ENCODE measurements at places on chromosomes 2 and 18.

- DNase-seq: no peak
These were observed 373.3 kb upstream of the GALNT5 start for GRCh38 chr2:156884216-156884615.

GRCh38 chr18:14748496-14748895, 524 bp downstream of the ANKRD30B start:
- DNase-seq: no peak

- no peak for DNase-seq
These were observed 66.6 kb downstream of the STPG4 start for GRCh38 chr2:47088371-47089082.

DNA sequence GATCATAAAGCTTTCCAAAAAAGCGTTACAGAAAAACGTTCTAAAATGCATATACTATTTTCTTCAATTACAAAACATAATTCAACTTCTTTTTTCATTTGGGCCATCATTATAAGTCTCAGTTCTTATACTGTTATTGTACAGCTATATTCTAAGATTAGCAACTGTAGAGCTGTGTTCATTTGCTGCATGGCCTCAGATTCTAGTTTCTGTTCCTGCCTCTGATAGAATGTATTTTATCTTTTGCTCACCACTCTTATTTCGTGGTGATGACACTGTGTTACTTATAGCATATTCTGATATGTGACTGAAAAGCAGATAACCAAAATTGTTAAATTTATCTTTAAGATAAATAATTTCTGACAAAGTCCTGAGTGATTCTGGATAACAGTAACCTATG, 67.2 kb downstream of the PTRHD1 start:
- no peak for DNase-seq

GRCh38 chr18:70337139-70337972, 48.5 kb downstream of the SOCS6 start:
- no peak for DNase-seq

DNA sequence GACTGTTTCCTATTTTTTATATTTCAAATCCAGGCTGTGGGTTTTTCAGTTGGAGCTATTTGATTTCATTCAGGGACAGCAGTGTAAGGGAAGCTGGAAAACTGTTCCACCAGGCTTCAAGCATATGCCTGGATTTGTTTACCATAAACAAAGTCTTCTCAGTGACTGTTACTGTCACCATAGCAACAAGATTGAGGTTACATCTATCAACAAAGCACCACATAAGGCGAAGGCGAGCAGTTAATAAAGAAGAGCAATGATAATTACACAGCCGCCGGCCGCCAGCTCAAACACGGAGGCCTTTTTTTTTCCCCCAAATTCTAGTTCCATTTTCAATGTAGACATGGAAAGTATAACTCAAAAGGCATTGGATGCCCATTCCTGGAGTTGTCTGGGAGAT, 553.7 kb upstream of the SYT4 start:
- DNase-seq: no peak

- DNase-seq: no peak
These were observed 484.0 kb downstream of the SATB2 start for GRCh38 chr2:198973785-198974184.

GRCh38 chr2:53753041-53753440, 14.6 kb upstream of the CHAC2 start:
- no peak for DNase-seq

DNA sequence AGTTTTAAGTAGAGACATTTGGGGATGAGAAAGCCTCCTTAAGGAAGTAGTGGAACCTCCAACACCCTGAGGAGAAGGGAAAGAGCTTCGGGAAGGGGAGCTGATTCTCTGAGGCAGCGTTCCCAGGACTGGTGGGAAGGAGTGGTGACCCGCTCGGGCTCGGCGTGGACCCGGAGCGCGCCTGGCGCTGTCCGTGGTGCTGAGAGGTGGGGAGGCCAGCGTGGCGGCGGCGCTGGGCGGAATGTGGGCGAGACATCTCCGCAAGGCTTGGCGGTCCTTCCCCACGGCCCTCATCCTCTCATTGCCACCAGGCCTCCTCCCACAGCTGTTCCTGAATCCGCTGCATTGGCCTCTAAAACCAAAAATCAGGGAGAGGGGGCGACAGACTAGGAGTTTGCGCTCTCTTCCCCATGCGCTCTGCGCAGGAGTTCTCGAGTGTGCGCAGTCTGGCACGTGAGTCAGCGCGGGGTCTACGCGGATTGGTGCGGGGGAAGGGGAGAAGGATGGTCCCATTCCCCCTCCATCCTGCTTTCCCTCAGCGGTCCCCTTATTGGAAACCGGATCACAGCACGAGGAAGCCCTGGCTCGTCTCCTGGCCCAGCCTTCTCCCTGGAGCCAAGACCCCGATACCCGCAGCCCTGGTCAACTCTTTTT, 857 bp downstream of the RESP18 start:
- no peak for DNase-seq

DNA sequence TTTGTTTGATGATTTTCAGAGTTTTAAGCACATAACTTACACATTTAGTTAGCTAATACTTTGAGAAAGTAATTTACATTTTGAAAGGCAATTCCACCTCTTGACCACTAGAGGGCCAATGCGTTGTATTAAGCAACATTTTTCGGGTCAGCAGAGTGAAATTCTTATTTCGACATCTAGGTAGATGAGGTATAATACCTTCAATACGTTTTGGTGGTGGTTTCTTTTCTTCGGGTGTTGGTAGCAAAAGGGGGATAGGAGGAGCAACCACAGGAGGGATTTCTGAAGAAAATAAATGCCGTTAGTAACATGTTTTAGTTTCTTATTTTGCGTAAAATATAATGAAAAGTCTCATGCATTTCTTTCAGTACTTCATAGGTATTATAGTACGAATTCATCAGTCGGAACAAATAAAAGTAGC, 106.3 kb downstream of the TTN start:
- peak; percentile 22 for DNase-seq

DNA sequence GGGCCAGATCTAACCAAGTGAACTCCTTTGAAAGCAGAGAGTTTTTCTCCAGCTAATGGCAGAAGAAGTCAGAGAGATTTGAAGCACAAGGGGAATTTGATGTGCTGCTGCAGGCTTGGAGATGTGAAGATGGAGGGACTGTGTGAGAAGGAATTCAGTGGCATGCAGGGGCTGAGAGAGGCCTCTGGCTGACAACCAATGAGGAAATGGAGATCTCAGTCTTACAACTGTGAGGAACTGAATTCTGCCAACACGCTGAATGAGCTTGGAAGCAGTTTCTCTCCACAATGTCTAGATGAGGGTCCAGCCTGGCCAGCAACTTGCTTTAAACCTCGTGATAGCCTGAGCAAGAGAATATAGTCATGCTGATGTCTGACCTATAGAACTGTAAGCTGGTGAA, 224.1 kb upstream of the DPP10 start:
- DNase-seq: no peak

GRCh38 chr2:167134381-167135072, 246.2 kb downstream of the XIRP2 start:
- no peak for DNase-seq

GRCh38 chr18:78722929-78723710, 256.5 kb upstream of the SALL3 start:
- no peak for DNase-seq

- DNase-seq: no peak
These were observed 60.9 kb upstream of the NT5C1B start for GRCh38 chr2:18650221-18650620.

GRCh38 chr2:75464348-75464946, 96.3 kb downstream of the EVA1A start:
- DNase-seq: no peak

GRCh38 chr18:47604021-47604420, 326.4 kb downstream of the SMAD2 start:
- no peak for DNase-seq

GRCh38 chr2:150522269-150522668, 34.8 kb upstream of the RND3 start:
- DNase-seq: no peak

DNA sequence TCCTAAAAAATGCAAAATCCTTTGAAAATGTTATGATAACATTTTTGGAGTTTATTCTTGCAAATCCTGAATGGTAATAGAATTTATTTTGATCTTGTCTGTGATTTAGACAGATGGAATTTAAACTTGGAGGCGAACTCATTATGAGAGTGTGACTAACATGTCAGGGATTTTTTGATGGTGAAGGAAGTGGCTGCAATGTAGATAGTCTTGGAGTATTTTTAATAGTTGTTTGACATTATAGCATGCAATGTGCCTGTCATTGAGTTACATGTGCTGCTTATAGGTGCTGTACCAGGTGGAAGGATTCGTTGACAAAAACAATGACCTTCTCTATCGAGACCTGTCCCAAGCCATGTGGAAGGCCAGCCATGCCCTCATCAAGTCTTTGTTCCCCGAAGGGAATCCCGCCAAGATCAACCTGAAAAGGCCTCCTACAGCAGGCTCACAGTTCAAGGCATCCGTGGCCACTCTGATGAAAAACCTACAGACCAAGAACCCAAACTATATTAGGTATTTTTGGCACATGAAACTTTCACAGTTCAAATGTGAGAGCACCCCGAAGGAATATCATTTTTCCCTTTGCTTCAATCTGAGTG, 141.8 kb downstream of the MYO1B start:
- no peak for DNase-seq

- DNase-seq: no peak
These were observed 141.2 kb upstream of the CTAGE1 start for GRCh38 chr18:22558945-22559385.

- DNase-seq: no peak
These were observed 1.9 kb downstream of the SCYGR3 start for GRCh38 chr2:227612546-227613271.

DNA sequence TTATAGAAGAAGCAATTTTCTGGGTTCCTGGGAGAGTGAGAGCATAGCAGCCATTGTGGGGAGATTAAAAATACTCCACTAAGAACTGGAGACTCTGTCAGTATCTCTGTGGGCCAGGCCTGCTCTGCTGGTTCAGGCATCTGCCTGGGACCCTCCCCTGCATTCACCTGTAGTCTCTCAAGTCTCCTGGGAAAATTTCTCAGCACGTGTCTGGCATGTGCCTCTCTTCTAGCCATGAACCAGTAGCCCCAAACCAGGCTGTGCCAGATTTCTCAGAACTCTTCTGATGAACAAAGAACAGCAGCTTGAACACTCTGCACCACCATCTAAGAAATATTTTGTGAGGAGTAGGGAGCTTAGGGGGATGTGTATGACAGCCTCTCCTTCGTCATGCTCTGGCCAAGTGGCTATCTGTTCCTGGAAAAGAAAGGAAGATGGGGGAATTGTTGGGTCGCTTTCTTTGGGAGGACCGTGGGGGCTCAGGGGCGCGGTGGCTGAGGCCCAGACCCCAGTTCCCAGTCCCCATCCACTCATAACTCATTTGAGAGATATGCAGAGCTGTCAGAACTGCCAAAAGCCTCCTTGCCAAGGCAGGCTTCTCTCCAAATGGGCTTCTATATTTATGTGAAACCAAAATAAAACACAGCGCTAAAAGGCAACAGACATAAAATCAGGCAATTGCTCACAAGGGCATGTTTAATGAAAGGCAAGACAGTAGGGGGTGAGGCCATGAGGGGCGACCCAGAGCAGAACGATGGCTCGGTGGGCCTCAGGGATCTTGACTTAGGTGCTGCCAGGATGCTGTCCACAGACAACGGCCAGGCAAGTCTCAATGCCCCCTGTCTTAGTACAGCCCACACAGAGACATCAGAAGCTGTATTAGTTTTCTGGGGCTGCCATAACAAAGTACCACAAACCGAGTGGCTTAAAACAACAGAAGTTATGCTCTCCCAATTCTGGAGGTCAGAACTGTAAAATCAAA, 114.7 kb upstream of the TNP1 start:
- DNase-seq: no peak

GRCh38 chr2:88448248-88448647, 4.2 kb downstream of the FOXI3 start:
- DNase-seq: no peak

GRCh38 chr2:241576293-241576654, 17.7 kb downstream of the BOK start:
- DNase-seq: no peak

DNA sequence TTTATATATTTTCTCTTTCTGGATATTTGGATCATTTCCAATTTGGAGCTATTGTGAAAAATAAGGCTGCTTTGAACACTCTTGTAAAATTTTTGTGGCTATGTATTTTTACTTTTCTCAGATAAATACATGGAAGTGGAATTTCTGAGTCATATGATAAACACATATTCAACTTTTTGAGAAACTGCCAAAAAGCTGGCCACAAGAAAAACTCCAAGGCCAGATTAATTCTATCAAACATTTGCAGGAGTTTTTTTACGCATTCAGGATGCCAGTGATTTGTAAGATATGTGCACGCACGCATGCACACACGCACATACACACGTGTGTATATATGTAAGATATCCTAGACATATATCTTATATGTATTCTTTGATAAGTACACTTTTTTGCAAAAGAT, 477.5 kb upstream of the SPHKAP start:
- no peak for DNase-seq

DNA sequence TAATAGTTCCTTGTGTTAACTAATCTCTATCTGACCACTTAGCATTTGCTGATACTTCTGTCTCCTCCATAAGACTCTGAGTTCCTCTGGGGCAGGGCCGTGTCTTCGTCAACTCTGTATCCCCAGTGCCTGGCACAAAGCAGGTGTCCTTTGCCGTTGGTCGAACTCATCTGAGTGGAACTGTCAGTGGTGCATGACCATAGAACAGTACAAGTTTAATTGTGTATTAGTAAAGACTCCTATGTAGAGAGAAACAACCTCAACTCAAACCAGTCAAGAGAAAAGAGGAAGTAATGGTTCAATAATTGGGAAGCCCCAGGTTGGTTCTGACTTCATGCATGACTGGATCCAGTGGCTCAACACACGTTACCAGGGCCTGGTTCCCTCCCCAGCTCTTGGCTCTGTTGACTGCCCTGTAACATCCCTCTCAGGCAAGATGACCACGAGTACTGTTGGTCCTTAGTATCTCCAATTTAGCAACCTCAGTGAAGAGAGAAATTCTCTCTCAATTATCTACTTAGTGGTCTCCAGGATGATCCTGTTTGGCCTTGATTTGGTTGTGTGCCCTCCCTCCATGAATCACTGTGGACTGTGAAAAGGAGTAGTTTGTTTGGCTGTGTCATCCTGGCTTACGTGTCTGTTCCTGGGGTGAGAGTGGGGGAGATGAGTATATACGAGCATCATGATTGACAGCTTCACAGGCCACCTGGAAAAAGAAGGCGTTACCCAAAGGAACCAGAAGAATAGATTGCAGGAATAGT, 58.5 kb upstream of the MSH6 start:
- no peak for DNase-seq

DNA sequence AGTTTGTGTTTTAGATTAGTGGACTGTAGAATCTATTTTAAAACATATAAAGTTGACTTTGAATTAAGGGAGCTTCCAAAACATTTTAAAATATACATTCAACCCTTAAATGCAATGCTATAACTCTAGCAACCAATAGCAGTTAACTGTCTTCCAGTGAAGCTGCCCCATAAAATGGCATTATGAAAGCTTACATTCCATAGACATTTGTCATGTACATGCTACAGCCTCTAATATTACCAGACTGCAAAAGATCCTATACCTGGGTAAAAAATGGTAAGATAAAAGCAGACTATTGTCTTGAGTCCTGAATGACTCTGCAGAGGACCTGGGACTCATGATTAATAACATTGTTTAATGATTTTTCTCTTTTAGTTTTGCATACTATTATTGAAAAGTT, 489.4 kb downstream of the LRP1B start:
- DNase-seq: no peak

- no peak for DNase-seq
These were observed 19.9 kb downstream of the RBMS1 start for GRCh38 chr2:160473468-160474318.

Data from NCI-H524 (cell line).